ENCODE measurements at places on chromosomes 1 and 21.

GRCh38 chr1:209160230-209160629, 423.3 kb upstream of the CAMK1G start:
- no peak for DNase-seq

DNA sequence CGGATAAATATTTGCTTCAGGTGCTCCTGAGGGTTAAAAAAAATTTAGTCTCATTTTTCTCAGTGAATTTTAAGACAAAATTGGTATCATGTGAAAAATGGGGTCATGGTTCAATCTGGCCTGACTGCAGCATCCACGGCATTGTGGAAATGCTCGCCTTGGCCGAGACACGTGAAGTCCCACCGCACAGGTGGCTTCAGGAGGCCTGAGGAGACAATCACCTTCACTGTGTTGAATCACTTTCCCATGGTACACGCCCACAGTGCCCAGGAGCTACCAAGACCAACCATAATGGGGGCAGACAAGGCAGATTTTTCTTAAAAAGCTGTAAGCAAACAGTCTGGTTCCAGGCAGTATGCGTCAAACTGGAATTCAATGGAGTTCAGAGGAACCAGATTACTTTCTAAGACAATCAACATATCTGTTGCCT, 11.0 kb upstream of the CPLANE2 start:
- DNase-seq, result no peak

DNA sequence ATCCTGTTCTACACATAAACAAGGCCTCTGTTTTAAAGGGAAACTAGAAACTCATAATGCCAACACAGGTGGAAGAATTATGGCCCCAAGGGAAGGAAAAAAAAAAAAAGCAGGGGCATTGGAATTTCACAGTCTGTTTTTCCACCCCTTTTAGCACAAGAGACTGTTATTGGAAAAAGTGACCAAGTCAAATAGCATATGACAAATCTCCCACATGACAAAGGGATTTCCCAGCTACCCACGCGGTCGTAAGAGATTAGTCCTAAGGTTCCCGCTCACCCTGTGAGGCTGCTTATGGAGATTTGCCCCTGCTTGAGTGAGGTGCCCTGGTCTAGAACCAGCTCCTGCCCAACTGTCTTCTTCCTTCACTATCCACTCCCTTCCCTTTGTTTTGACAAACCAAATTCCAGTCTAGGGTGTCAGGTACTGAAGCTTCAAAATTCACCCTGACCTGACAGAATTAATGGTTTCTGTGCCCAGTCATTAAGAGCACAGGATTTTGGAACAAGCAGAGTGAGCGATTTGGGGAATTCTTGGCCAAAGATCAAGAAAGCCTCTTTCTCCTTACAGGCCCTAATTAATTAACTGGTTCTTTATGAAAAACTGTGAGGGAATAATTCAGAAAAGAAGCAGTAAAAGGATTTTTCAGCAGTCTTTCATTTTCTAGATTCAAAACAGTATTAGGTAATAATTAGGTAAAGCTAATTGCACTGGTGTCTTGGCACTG, 107.3 kb downstream of the NMNAT2 start:
- no peak for DNase-seq

- DNase-seq, result no peak
These were observed 46.1 kb downstream of the ITSN1 start for GRCh38 chr21:33688353-33688752.

DNA sequence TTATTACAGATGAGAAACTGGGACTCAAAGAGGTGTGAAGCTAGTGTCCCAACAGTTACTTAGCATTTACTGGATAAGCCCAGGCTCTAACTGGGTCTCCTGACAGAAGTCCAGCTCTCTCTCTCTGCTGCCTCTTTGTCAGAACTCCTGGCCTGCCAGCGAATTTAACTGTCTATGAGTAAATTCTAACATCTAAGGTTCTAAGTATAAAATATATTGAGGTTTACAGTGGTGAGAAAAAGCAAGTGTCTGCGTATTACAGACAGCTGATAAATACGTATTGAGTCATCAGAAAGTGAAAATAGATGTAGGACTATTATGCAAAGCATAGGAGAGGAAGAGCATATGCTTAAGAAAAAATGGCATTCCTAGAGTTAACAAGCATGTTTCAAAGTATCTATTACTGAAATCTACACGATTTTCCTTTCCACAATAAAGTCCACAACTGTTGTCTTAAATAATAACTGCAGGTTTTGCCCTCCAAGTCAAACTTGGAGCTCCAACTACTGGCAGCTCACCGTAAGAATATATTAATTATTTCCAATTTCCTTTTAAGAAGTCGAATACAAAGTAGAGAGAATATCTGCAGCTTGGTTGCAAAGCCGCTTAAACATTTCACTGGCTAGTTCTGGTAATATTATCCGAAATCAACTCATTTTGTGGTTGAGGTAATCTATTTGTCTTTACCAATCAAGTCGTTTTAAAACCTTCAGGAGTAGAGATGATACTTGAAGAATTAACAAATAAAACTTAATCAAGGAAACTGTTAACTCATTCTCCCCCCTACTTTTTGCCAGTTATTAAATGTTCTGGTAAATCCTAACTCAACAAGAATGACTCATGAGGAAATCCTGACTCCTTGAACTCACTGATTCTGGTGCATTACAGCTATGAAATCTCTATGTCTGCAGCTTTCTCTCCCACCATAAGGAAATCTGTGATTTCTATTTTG, 1.4 kb upstream of the RGS2 start:
- peak; percentile 40 for DNase-seq

DNA sequence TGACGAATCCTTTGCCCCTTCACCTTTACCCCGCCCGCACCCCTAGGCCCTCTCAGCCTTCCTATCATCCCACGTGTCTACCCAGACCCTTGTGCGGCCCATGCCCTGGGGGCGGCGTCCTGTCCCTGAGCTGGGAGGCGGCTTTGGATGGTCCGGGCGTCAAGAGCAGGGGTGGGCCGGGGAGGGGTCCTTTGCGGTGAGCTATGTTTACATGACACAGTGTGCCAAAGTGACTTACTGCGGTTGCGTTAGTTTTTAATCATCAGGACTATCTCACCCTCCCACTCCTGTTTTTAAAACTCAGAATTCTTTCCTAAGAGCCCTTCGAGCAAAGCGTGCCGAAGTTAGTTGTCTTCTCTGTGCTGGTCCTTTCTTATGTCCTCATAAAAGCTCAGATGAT, 144.6 kb downstream of the PGBD5 start:
- DNase-seq, result no peak

- DNase-seq, result no peak
These were observed 11.8 kb downstream of the PAX7 start for GRCh38 chr1:18642278-18643095.

DNA sequence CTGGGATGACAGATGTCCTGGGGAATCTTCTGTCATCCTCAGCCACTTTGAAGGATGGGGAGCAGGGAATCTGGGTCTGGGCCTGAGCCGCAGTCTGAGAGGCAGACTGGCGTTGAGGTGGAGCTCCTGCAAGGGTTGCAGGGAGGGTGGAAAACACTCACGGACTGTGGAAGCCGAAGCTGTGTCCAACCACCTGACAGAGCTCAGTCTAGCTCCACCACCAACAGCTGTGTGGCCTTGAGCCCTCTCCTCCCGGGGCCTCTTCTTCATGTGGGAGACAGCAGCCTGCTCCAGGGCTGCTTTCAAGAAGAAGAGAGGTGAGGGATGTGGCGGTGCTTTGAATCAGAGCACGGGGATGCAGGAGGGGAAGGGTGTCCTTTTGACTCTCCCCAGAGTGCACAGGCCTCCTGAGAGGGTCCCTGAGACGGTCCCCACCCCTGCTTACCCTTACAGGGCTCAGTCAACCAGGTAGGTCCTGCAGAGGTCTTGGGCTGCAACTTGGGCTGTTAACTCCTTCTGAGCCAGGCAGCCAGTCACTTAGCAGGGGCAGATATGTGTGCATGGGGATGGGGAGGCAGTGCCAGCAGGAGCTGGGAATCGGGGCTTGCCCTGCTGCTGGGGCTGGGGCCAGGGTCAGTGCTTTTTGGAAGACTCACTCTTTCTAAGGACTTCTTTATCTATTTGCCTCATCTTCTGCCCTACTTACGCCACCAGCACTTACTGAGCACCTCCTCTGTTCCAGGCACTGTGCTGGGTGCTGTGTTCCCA, 216.3 kb downstream of the PTPRU start:
- DNase-seq, result no peak

DNA sequence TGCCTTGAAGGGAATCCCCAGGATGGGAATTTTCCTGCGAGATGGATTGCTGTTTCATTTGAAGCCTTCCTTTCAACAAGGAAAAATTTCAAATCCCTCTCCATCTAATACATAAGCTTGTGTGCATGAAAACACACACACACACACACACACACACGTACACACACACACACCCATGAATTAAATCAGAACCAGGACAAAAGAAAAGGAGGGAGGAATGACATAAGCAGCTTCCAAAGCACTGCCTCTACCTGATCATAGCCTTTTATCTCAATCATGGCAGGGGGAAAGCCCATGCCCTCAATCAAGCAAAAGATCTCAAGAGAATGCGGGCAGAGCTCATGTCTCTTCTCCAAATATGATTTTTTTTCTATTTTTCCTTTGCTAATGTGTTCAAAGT, 139.7 kb downstream of the SLC44A5 start:
- DNase-seq, result no peak

GRCh38 chr1:39409055-39409816, 82.2 kb upstream of the BMP8A start:
- DNase-seq, result peak; percentile 43

DNA sequence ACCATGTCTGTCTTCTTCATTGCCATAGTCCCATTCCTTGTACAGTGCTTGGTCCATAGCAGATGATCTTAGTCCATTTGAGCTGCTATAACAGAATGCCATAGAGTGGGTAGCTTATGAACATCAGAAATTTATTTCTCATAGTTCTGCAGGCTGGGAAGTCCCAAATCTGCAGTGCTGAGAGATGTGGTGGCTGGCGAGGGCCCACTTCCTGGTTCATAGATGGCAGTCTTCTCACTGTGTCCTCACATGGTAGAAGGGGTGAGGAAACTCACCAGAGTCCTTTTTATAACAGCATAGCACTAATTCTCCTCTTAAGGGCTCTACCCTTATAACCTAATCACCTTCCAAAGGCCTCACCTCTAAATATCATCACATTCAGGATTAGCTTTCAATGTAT, 23.1 kb upstream of the RAP1A start:
- DNase-seq, result no peak

GRCh38 chr1:119052267-119052666, 64.1 kb upstream of the TBX15 start:
- no peak for DNase-seq

DNA sequence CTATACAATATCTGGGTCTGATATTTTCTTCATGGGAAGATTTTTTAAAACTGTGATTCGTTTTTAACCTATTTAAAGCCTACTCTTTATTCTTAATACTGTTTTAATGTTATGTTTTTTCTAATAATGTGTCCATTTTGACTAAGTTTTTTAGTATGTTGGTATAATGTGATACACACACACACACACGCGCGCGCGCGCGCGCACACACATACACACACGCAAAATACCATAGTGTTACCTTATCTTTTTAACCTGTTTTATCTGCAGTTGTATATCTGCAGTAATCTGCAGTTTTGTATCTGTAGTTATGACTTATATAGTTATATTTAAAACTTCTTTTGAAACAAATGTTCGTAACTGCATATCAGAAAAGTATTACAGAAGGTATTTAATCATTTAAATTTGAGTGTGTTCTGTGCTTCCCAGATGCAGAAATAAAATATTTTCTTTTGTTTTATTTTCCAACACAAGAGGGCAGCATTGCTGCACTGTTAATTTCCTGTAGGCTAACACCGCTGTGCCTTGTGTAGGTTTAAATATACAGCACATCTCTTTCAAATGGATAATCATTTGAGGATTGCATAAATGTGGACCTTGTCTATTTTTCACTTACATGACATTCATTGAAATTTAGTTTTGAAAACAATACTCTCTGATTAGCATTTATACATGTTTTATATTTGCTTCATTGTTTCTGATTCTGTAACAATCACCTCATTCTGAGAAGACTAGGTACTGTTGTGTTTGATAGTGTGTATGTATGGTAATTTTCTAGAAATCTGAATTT, 166.1 kb downstream of the PDE4B start:
- no peak for DNase-seq

DNA sequence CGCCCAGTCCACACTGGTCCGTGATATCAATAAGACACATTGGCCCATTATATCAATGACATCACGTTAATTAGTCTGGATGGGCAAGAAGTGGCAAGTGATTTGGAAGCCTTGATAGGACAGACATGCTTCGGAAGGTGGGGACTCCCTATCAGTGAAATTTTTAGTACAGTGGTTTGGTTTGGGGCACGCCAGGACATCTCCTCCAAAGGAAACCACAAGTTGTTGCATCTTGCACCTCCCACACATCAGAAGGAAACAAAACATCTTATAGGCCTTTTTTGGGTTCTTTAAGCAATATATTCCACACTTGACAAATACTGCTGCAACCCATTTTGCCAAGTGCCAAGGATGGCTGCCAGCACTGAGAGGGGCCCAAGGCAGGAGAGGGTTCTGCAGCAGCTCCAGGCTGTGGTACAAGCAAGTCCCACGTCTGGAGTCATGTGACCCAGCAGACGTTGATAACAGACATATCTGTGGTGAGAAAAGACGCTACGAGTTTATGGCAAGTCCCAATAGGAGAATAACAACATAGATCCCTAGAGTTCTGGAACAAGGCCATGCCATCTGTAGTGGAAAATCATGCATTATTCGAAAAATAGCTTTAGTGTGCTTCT, 95.3 kb upstream of the DISP3 start:
- no peak for DNase-seq

- DNase-seq, result no peak
These were observed 127.9 kb upstream of the CACYBP start for GRCh38 chr1:174871886-174872285.

GRCh38 chr21:33703750-33704606, 61.7 kb downstream of the ITSN1 start:
- DNase-seq, result no peak

DNA sequence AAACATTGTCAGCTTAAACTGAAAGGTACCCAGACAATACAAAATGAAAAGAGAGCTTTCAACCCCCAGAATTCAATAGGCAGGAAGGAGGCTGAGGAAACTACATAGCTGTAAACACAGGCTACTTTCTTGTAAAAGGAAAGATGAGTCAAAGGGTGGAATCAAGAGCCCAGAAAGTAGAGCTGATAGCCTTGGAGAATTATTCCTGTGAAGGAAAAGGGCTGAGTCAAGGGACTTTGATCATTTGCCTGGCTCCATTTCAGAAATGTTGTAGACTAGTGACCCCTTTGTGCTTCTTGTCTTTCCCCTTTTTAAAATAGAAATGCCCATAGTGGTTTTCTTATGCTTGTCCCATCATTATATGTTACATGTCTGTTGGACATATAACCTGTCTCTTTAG, 597.6 kb downstream of the ADGRL2 start:
- no peak for DNase-seq

GRCh38 chr1:207956986-207957385, 46.1 kb upstream of the CD34 start:
- no peak for DNase-seq

GRCh38 chr1:231515748-231516147, 12.7 kb upstream of the TSNAX start:
- no peak for DNase-seq

DNA sequence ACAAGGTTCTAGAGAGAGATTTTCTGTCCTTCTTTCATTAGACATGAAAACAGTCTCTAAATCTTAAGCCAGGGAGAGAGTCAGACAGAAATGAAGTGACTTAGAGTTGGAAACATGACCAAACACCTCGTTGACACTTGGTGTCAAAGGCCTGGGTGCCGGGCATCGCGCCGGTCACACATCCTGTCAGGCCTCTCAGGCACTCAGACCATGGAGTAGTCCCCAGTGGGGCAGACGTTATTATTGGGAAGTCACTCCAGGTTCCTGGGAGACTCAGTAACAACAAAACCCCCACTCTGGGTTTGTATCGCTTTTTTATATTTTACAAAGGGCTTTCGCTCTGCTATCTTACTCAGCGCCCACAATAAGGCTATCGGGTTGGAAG, 25.8 kb downstream of the KCNN3 start:
- no peak for DNase-seq

- DNase-seq, result no peak
These were observed 365.9 kb downstream of the PTPRU start for GRCh38 chr1:29602203-29602602.
